ENCODE measurements at places on chromosomes 2 and 18. TPM values are rescaled to one million over a fixed set of nuclear protein-coding genes. Genes with fewer than 3 reads are reported as not detected.
A peak's percentile ranks its signal among the peaks of the same experiment; 100 is the strongest.

DNA sequence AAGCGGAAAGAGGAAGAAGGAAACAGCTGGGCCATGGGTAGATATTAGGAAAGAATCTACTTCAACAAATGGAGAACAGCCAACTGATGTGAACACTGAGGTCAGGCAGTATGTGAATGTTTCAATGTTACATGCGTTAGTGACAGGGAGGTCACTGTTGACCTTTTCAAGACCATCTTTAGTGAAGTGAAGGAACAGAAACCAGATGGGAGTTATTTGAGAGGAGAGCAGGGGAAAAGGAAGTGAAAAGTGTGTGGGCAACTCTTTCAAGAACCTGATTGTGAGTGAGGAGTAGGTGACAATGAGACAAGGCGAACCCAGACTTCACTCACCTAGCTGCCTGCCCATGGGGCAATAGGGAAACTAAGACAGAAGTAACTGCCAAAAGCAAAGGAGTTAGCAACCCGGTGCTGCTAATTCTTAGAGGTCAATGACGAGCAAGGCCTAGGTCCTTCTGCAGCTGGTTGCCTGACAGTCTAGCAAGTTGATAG, 67.0 kb downstream of the SP3 start:
- peaks cover 13% of the 10 kb centered on the region for H3K4me1 ChIP-seq
- no peak overlapping the region for H3K4me3 ChIP-seq
- H3K27me3 ChIP-seq, result no peaks in the 10 kb centered on the region

The NFE2L2 gene
- 73.8 TPM for total RNA-seq

GRCh38 chr2:48829036-48829435, 73.5 kb upstream of the LHCGR start:
- H3K4me1 ChIP-seq, result no peaks in the 10 kb centered on the region
- no peak overlapping the region for H3K4me3 ChIP-seq
- DNase-seq, result no peak
- no peaks in the 10 kb centered on the region for H3K36me3 ChIP-seq

- H3K4me1 ChIP-seq, result no peaks in the 10 kb centered on the region
- H3K4me3 ChIP-seq, result no peak within 1 kb of the TSS
- no peaks in the 10 kb centered on the region for H3K36me3 ChIP-seq
- no peak for DNase-seq
- no peak within 1 kb of the TSS for H3K27ac ChIP-seq
Observed at GRCh38 chr2:29074411-29074810, at the start of gene PCARE. TSS of gene PCARE (minus strand) at chr2:29074523. CDS start at chr2:29074261, 262 bp downstream.

GRCh38 chr2:95040426-95040825, 14.9 kb downstream of the MAL start:
- peaks cover 9% of the 10 kb centered on the region for H3K36me3 ChIP-seq
- no peak overlapping the region for H3K27ac ChIP-seq
- peaks cover 37% of the 10 kb centered on the region for H3K4me1 ChIP-seq
- H3K4me3 ChIP-seq, result no peak overlapping the region
- peaks cover 6% of the 10 kb centered on the region for H3K27me3 ChIP-seq

DNA sequence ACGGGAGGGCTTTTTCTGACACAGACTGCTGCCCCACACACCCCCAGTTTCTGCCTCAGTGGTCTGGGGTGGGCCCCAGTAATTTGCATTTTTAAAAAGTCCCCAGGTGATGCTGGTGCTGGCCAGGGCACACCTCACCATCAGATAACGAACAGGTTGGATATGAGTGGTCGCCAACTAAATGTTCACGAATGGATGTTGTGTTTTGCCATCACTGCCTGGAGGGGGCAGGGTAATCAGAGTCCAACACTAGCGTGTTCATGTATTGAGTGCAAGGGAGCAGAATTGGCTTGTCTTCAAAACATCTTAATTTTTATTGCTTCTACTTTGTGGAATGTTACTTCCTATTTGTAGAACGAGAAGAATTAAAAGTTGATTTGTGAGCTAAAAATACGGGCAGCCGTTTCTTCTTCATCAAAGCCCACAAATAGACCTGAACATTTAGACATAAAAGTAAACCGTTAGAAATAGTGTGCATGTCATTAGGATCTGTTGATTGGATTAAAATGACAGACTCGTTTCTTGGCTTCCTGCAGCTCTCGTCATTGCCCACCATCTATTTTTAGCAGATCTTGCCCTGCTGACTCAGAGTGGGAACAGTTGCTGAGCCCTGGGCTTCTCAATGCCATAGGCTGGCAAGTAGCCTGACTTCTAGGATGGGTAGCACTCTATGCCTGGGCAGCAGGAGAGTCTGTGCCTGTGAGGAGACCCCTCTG, 45.2 kb downstream of the NCK2 start:
- H3K36me3 ChIP-seq, result peaks cover 5% of the 10 kb centered on the region
- H3K27me3 ChIP-seq, result no peaks in the 10 kb centered on the region
- peak overlapping the region; percentile 88 for H3K27ac ChIP-seq

GRCh38 chr18:8667846-8668245, 37.5 kb upstream of the MTCL1 start:
- H3K27ac ChIP-seq, result no peak overlapping the region
- H3K36me3 ChIP-seq, result no peaks in the 10 kb centered on the region
- H3K4me1 ChIP-seq, result no peaks in the 10 kb centered on the region
- no peak overlapping the region for H3K4me3 ChIP-seq
- DNase-seq, result no peak

The ASPRV1 gene
- total RNA-seq, result 1.8 TPM

- H3K27ac ChIP-seq, result no peak overlapping the region
- DNase-seq, result no peak
- H3K4me3 ChIP-seq, result no peak overlapping the region
- H3K27me3 ChIP-seq, result no peaks in the 10 kb centered on the region
- peaks cover 21% of the 10 kb centered on the region for H3K36me3 ChIP-seq
- peaks cover 18% of the 10 kb centered on the region for H3K4me1 ChIP-seq
Observed at GRCh38 chr2:68825866-68826265, 45.3 kb downstream of the BMP10 start.

DNA sequence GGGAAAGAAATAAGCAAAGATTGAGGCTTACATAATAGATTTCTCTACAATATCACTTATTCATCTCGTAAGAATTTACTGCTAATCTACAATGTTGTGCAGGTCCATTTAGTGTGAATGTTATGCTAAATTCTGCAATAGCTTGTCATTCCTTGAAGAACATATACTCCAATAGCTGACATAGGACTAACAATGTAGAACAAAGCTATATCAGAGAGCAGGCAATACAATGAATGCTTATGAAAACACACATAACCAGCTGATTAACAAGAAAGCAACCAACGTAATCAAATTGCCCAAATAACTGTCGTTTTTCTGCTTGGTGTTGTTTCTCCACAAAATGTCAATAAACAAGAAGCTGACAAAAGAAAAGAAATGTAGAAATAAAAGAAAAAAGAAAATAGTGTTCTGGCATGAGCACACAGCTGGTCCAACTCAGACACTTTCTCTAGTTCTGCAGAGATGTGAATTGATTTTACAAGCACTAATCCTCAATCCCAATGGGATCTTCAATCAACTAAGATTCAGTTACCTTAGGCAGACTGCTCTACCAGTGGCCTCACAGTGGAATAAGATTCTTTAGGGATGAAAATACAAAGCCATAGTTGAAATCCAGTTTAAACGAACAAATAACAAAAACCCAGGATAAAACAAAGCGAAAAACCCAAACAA, 1024.7 kb upstream of the PIK3C3 start:
- H3K27me3 ChIP-seq, result no peaks in the 10 kb centered on the region
- H3K36me3 ChIP-seq, result no peaks in the 10 kb centered on the region
- no peak overlapping the region for H3K4me3 ChIP-seq
- H3K4me1 ChIP-seq, result no peaks in the 10 kb centered on the region

- H3K27ac ChIP-seq, result no peak within 1 kb of the TSS
- no peaks in the 10 kb centered on the region for H3K36me3 ChIP-seq
Observed at GRCh38 chr2:153871231-153872221, at the start of gene GALNT13. TSS of gene GALNT13 (plus strand) at chr2:153871922.

DNA sequence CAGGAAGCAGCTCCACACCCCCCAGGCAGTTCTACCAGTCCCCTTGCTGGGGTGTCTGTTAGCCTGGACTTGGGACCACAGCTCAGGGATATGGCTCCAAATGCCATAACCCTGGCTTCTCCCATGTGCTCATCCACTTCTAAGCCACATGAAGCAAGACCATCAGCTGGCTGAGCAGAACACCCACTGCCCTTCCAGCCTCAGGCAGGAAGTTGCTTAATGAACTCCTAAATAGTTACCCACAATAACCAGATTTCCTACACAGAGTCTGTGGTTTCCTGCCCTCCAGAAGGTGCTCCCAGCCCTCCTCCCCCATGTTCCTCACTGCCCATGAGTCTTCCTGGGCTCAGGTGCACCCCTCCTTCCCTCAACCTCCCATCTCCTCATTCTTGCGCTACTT, 98.3 kb upstream of the EPC2 start:
- H3K4me1 ChIP-seq, result peaks cover 30% of the 10 kb centered on the region
- no peaks in the 10 kb centered on the region for H3K27me3 ChIP-seq
- H3K4me3 ChIP-seq, result no peak overlapping the region
- no peaks in the 10 kb centered on the region for H3K36me3 ChIP-seq
- DNase-seq, result no peak

DNA sequence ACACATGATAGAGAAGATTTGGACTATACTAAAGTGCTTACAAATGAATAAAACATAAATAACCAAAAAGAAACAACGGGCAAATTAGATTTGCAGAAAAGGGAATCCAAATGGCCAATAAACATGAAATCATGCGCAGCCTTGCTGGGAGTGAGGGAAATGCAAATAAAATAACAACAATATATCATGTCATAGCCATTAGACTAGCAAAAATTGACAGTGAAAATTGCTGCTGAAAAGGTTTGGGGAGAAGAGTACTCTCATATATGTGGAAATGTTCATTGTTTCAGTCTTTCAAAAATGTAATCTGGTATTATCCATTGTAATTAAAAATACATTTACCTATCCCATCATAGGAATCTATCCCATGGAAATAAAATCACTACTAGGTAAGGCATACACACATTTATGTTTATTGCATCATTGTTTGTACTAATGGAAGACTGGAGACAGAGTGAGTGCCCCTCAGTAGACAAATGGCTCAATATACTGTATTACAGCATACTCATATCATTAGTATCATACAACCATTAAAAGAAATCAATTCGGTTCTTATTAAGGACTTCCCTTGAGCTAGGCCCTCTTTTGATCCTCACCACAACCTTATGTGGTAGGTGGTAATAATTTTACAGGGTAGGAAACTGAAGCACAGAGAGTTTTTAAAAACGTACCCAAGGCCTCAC, 94.1 kb upstream of the MSTN start:
- H3K27me3 ChIP-seq, result no peaks in the 10 kb centered on the region
- H3K36me3 ChIP-seq, result no peaks in the 10 kb centered on the region
- no peak for DNase-seq
- no peak overlapping the region for H3K4me3 ChIP-seq
- no peak overlapping the region for H3K27ac ChIP-seq

The SERPINB11 gene
- total RNA-seq, result not detected

The DPY30 gene
- total RNA-seq, result 49.8 TPM

GRCh38 chr2:8438996-8439395, 242.9 kb upstream of the ID2 start:
- no peaks in the 10 kb centered on the region for H3K4me1 ChIP-seq
- no peak for DNase-seq
- H3K27ac ChIP-seq, result no peak overlapping the region
- H3K4me3 ChIP-seq, result no peak overlapping the region
- no peaks in the 10 kb centered on the region for H3K36me3 ChIP-seq
- H3K27me3 ChIP-seq, result no peaks in the 10 kb centered on the region

GRCh38 chr2:24466871-24467870, 23.9 kb upstream of the NCOA1 start:
- no peak for DNase-seq
- no peaks in the 10 kb centered on the region for H3K27me3 ChIP-seq
- no peak overlapping the region for H3K4me3 ChIP-seq

GRCh38 chr2:200329798-200330197, 23.3 kb downstream of the SPATS2L start:
- no peak for DNase-seq
- no peak overlapping the region for H3K27ac ChIP-seq
- H3K27me3 ChIP-seq, result no peaks in the 10 kb centered on the region

GRCh38 chr2:201116115-201116958, at the start of gene CFLAR:
TSS of gene CFLAR (plus strand) at chr2:201116164. CDS start at chr2:201129866, 13,702 bp downstream.
- no peaks in the 10 kb centered on the region for H3K27me3 ChIP-seq
- peak within 1 kb of the TSS; percentile 97 for H3K27ac ChIP-seq
- H3K36me3 ChIP-seq, result no peaks in the 10 kb centered on the region
- H3K4me1 ChIP-seq, result peaks cover 36% of the 10 kb centered on the region

The PMS1 gene
- total RNA-seq, result 24.4 TPM

The KIAA2012 gene
- not detected for total RNA-seq

The INHA gene
- total RNA-seq, result not detected

- H3K27me3 ChIP-seq, result no peaks in the 10 kb centered on the region
- no peaks in the 10 kb centered on the region for H3K36me3 ChIP-seq
- H3K4me1 ChIP-seq, result no peaks in the 10 kb centered on the region
- no peak overlapping the region for H3K4me3 ChIP-seq
- DNase-seq, result no peak
- no peak overlapping the region for H3K27ac ChIP-seq
Observed at GRCh38 chr2:59569124-59569523, 984.3 kb downstream of the BCL11A start.

GRCh38 chr2:85797921-85798320, 44.1 kb downstream of the ATOH8 start:
- H3K27ac ChIP-seq, result no peak overlapping the region
- DNase-seq, result no peak
- no peak overlapping the region for H3K4me3 ChIP-seq
- H3K4me1 ChIP-seq, result no peaks in the 10 kb centered on the region
- H3K36me3 ChIP-seq, result no peaks in the 10 kb centered on the region

DNA sequence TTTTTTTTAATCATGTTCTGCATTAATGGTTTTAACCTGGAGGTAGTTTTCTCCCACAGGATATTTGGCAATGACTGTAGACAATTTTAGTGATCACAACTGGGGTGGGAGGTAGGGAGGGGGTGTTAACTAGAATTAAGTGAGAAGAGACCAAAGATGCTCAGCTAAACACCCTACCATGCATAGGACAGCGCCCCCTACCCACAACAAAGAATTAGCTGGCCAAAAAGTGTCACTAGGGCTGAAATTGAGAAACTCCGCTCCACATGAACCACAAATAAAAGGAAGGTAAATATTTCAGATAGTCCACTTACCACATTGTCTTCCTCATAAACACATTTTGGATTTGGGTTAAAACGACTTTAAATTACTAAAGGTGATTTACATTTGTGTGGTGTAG, 942.6 kb downstream of the SUCLG1 start:
- no peak for DNase-seq
- no peaks in the 10 kb centered on the region for H3K4me1 ChIP-seq
- no peaks in the 10 kb centered on the region for H3K27me3 ChIP-seq
- no peaks in the 10 kb centered on the region for H3K36me3 ChIP-seq

- H3K27ac ChIP-seq, result peak overlapping the region; percentile 65
- DNase-seq, result peak; percentile 68
- H3K4me1 ChIP-seq, result peaks cover 49% of the 10 kb centered on the region
- no peaks in the 10 kb centered on the region for H3K36me3 ChIP-seq
Observed at GRCh38 chr2:160407393-160408172, 86.0 kb downstream of the RBMS1 start.

GRCh38 chr2:65276609-65277008, 49.0 kb downstream of the ACTR2 start:
- no peak for DNase-seq
- no peaks in the 10 kb centered on the region for H3K27me3 ChIP-seq
- H3K27ac ChIP-seq, result no peak overlapping the region
- no peak overlapping the region for H3K4me3 ChIP-seq
- H3K36me3 ChIP-seq, result no peaks in the 10 kb centered on the region

The TRABD2A gene
- total RNA-seq, result 219 TPM

Data from T-cell (primary cell).